ENCODE measurements at places on chromosomes 12 and 14.
A peak's percentile ranks its signal among the peaks of the same experiment; 100 is the strongest.

DNA sequence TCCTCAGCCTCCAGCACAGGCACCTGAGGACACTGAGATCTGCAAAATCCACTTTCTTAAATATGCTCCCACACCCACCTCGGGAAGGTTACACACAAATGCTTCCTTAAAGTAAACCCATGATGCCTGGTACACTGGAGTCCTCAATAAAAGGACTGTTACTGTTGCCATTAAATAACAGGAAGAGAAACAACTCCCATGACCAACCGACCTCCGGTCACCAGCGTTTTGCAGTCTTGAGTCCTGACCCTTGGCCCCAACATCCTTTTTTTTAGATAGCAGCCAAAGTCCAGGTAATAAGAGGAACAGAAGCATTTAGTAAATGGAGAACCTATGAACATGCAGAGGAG, 42.4 kb downstream of the ITPK1 start:
- DNase-seq, result no peak

- DNase-seq, result no peak
These were observed 2.6 kb downstream of the OR8S1 start for GRCh38 chr12:48527891-48528670.

- DNase-seq, result no peak
These were observed 130.8 kb upstream of the TRHDE start for GRCh38 chr12:72141381-72141780.

DNA sequence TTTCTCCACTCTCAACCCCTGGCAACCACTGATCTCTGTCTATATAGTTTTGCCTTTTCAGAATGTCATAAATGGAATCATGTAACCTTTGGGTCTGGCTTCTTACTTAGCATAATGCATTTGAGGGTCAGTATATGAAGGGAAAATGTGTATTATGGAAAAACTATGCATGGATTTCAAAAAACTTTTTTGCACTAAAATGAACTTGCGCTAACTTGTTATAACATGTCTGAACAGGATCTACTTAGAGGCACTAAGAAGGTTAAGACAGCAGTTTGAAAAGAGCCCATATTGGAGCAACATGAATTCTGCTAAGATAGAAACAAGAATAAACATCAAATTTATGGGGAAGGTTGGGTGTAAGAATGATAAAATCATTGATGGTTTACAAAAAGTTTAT, 29.1 kb downstream of the SLC39A9 start:
- DNase-seq, result no peak

- DNase-seq, result no peak
These were observed 10.0 kb upstream of the CALCOCO1 start for GRCh38 chr12:53737093-53737808.

- no peak for DNase-seq
These were observed at the start of gene RTN1 for GRCh38 chr14:59870277-59871165. Gene RTN1, minus strand, starts transcription at chr14:59870776. Its CDS starts 146 bp downstream, at chr14:59870630.

DNA sequence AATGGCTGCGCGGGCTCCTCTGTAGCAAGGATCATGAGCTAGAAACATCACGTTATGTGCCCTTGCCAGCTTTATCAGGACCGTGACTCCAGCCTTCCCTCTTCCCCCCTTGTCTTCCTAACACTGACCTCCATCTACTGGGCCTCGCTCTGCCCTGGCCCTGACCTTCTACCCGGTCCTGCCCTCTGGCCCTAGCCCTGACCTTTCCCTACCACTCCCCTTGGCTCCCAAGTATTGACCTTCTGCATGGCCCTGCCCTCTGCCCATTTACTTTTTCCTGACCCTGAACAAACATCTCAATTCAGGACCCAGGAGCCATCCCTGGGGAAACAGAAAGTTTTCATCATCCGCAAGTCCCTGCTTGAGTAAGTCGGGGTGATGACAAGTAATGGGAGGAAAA, 2.0 kb downstream of the SOAT2 start:
- no peak for DNase-seq

GRCh38 chr12:100279607-100280244, 12.7 kb downstream of the SCYL2 start:
- no peak for DNase-seq

GRCh38 chr12:85765453-85765869, 70.7 kb downstream of the RASSF9 start:
- DNase-seq, result no peak

GRCh38 chr14:20662968-20663732, 21.2 kb upstream of the RNASE4 start:
- DNase-seq, result peak; percentile 96

- no peak for DNase-seq
These were observed 41.5 kb downstream of the BCL11B start for GRCh38 chr14:99230208-99231151.

DNA sequence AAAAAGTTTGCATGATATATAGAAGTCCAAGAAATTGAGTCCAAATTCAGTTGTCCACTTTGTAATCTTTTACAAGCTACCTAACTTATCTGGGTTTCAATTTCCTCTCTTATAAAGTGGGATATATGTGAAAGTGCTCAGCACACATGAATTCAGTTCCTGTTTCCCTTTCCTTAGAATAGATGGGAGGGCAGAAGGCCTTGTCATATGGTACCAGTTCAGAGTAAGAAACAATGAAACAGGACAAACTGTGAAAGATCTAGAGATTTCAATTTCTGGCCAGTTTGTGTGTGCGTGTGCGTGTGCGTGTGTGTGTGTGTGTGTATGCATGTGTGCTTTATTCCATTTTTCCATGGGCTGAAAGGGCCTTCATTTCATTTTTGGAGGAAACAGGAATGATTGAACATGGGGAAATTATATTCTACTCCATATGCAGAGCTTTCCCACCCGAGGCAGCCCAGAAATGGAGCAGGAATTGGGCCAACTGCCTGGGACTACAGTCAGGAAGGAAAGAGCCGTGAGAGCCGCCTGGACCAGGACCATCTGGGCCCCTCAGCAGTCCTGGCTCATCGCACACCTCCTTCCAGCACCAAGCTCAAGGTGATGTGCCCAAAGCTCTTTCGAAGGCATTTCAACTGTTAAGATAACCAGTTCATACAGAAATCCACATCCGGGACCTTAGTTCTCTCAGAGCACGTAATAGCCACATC, 183.2 kb downstream of the EPS8 start:
- no peak for DNase-seq

DNA sequence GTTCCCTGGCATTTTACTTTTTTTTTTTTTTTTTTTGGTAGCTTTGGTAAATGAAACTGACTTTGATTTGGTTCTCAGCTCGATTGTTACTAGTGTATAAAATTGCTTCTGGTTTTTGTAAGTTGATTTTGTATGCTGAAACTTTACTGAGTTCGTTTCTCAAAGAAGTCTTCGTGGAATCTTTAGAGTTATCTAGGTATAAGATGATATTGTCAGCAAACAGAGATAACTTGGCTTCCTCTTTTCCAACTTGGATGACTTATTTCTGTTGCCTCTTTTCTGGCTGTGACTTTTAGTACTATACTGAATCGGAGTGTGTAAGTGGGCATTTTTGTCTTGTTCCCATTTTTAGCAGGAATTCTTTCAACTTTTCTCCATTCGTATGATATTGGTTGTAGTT, 28.1 kb downstream of the USP15 start:
- no peak for DNase-seq

Measured in keratinocyte (primary cell).